ENCODE measurements at places on chromosomes 5 and 9.

DNA sequence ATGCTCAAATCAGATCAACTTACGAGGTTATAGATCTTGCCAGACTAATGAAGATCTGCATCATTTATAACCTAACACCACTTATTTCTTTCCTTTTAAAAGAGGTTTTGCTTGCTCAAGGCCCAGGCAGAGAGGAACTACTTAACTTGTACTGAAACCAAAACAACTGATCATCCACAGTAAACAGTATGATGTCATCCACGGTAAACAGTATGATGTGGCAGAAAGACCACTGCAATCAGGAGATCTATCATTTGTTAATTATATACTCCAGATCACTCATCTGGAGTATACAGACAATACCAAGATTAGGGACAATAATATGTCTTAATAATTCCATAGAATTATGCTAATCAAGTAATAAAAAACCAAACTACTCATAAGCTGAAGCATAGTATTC lies 116.8 kb downstream of the ADAMTS6 start:
- DNase-seq = no peak

- DNase-seq = no peak
These were observed 172.1 kb downstream of the RASEF start for GRCh38 chr9:82890865-82891264.

DNA sequence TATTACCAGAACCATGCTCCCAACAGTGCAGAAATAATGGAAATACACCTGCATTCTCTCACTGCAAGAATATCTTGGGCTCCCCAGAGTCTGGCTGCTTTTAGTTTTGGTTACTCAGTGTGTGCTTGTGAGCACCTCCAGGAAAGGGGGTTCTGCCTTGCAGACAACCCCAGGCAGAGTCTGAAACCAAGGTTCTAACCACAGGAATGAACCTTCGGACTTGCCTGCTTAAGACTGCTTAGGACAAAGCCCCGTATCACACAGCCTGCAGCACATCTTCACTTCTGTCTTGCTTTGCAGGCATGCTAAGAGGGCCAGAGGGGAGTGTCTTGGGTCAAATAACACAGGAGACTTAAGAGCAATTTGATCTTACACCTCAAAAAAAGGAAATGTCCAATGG lies 94.8 kb upstream of the SPATA31C2 start:
- DNase-seq = no peak

GRCh38 chr5:168987543-168988300 lies 313.2 kb downstream of the SLIT3 start:
- DNase-seq = peak; percentile 32

DNA sequence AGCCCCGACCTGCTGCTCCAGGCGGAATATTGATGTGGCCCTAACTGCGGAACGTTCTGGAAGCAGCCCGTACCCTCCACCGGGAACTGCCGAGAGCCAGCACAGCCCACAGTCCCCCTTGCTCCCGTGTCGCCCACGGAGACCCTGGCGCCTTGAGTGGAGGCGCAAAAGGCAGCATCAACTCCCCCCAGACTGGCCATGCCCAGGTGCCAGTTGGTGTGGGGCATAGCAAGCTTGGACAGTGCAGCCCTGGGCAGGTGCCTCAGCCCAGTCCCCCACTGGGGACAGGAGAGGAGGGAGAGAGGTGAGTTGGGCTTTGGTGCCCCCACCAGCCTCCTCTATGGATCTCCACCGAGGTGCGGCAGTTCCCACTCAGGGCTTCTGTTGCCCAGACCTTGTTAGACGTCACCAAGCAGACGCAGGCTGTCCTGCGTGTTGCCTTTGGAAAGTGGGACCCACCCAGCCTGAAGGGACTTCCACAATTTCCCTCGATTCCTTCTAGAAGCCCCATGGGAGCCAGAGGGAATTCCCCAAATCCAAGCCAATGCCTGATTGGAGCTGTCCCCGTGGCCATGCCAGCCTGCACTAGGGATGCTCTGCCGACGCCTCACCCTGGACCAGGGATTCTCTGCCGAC lies 19.8 kb upstream of the NRARP start:
- no peak for DNase-seq

GRCh38 chr5:151022511-151023018 lies 2.2 kb downstream of the GPX3 start:
- DNase-seq = no peak

- DNase-seq = no peak
These were observed 70.9 kb downstream of the TRIO start for GRCh38 chr5:14213813-14214585.

- DNase-seq = no peak
These were observed 21.1 kb upstream of the ZBTB34 start for GRCh38 chr9:126839301-126839700.

DNA sequence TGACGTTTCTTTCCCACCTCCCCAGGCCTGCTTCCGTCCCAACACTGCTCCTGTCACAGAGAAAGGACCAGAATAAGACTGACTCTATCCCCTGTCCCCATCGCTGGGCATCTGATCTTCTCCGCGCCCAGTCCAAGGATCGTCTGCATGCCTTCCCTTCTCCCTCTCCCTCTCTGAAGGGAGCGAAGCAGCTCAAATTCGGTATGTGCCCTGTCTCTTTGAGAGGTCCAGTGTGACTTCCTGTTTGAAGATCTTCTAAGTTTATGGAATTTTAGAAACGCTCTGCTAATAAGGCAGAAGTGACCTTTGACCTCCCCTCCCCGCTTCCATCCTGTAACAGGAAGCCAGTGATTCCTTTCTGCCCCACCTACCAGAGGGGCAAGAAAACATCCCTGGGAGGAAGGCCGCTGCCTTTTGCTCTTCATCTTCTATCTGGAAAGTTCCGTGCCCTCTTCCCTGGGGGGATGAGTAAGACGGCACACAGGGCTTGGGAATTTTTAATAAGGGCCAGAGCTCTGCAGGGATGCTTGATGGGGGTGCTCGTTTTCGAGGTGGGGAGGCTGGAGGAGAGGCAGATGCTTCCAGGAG lies 40.7 kb upstream of the RNU6ATAC start:
- DNase-seq = no peak

- DNase-seq = no peak
These were observed 126.8 kb downstream of the SPATA31D1 start for GRCh38 chr9:82115331-82115730.

- DNase-seq = no peak
These were observed 12.4 kb downstream of the TNFAIP8 start for GRCh38 chr5:119368238-119368630.

DNA sequence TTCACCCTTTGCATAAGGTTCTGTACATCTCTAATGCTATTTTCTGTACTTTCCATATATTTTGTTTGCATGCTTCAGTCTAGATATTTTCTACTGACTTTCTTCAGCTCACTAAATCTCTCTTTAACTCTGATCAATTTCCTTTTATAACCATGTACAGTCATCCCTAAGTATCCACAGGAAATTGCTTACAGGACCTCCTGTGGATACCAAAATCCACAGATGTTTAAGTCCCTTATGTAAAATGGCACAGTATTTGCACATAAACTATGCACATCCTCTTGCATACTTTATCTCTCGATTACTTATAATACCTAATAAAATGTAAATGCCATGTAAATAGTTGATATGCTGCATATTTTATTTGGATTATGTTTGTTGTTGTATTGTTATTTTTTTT lies 442.1 kb downstream of the TLE4 start:
- no peak for DNase-seq

- no peak for DNase-seq
These were observed 498.7 kb downstream of the ISL1 start for GRCh38 chr5:51881901-51882300.

DNA sequence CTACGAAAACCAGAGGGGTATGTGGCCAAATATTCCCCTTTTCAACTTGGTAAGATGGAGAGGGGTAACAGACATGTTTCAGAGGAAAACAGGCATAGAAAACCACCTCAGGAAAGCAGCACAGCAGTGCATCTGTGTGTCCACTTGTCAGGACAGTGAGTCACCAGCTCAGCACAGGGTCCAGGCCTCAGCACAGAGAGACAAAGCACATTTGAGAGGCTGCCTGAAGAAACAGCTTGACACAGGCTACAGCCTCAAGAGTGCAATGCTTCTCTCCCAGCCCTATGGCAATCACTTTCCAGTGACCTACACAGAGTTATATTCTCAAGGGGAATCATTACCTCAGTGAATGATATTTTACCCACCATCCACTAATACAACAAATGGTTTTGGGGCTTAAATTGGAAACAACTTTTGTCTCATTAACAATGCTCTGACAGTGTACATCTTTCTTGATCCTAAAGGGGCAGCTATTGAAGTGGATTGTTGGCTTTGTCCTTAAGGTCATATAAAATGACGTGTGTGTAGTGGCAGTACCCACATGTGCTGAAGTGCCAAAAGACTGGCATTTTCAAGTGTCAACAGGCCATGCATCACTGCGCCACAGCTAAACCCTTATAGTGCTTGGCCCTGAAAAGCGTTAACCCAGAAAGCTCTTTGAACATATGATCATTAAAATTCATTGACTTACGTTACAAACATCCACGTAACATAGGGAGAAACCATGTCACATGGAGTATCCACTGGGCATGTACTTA lies 46.4 kb downstream of the ERMP1 start:
- no peak for DNase-seq

- DNase-seq = no peak
These were observed 15.8 kb downstream of the MARCHF3 start for GRCh38 chr5:127014573-127014972.

GRCh38 chr5:12883395-12883794 lies 979.1 kb upstream of the CTNND2 start:
- DNase-seq = no peak

- DNase-seq = no peak
These were observed 1393.3 kb downstream of the MAT2B start for GRCh38 chr5:164898705-164899104.

GRCh38 chr5:10352430-10353240 lies 860 bp upstream of the MARCHF6 start:
- DNase-seq = no peak

DNA sequence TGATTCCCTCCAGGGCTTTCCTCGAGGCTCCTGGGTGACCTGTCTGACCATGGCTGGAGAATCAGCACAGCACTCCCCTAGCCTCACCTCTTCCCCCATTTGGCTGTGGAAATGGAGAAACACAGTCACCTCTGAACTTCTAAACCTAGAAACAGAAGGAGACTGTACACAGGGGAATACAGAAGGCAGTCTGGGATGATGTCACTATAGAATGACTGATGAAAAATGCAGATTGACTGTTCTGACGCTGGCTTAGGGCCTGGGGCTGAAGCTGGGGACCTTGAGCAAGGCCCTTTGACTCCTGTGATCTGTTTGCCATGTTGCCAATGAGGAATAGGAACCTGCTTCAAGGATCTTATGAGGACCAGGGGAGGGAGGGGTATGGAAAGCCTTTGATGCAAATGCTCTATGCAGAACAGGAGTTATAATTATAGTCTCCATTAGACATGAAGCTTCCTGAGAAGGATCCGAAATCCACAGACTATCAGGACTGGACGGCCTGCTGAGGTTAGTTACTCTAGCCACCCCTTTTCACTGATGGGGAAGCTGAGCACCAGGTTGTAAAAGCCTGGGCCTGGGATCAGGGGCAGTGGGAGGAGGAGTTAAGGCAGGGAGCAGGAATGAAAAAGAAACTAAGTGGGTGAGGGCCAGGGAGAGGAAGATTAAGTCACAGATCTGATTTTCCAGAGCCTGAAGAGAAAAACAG lies 24.4 kb upstream of the ANXA6 start:
- no peak for DNase-seq

Data from T1000 (cell line).